ENCODE measurements at places on chromosomes 5 and 9. TPM values are rescaled to one million over a fixed set of nuclear protein-coding genes. Genes with fewer than 3 reads are reported as not detected.

The FREM1 gene
- total RNA-seq, result under 0.01 TPM

The CER1 gene
- total RNA-seq, result not detected

The ARAP3 gene
- total RNA-seq, result 2.6 TPM

The SIGMAR1 gene
- total RNA-seq, result 52.1 TPM

The TMEM171 gene
- 1.1 TPM for total RNA-seq

The GDNF gene
- 0.65 TPM for total RNA-seq

The SLC36A3 gene
- total RNA-seq, result not detected

Data from smooth muscle cell of bladder (primary cell).